ENCODE measurements at places on chromosomes 2 and 18. TPM values are rescaled to one million over a fixed set of nuclear protein-coding genes. Genes with fewer than 3 reads are reported as not detected.

The CSRNP3 gene
- not detected for total RNA-seq

The FMNL2 gene
- total RNA-seq: 8.4 TPM

The IL1F10 gene
- total RNA-seq: not detected

The SIX3 gene
- not detected for total RNA-seq

The ZDBF2 gene
- 18.7 TPM for total RNA-seq

The KLHL30 gene
- total RNA-seq: 0.12 TPM

The ANKRD30B gene
- total RNA-seq: not detected

The HOXD9 gene
- total RNA-seq: not detected
